NCI-H82 (cell line): ENCODE measurements at places on chromosomes 5 and 9.

DNA sequence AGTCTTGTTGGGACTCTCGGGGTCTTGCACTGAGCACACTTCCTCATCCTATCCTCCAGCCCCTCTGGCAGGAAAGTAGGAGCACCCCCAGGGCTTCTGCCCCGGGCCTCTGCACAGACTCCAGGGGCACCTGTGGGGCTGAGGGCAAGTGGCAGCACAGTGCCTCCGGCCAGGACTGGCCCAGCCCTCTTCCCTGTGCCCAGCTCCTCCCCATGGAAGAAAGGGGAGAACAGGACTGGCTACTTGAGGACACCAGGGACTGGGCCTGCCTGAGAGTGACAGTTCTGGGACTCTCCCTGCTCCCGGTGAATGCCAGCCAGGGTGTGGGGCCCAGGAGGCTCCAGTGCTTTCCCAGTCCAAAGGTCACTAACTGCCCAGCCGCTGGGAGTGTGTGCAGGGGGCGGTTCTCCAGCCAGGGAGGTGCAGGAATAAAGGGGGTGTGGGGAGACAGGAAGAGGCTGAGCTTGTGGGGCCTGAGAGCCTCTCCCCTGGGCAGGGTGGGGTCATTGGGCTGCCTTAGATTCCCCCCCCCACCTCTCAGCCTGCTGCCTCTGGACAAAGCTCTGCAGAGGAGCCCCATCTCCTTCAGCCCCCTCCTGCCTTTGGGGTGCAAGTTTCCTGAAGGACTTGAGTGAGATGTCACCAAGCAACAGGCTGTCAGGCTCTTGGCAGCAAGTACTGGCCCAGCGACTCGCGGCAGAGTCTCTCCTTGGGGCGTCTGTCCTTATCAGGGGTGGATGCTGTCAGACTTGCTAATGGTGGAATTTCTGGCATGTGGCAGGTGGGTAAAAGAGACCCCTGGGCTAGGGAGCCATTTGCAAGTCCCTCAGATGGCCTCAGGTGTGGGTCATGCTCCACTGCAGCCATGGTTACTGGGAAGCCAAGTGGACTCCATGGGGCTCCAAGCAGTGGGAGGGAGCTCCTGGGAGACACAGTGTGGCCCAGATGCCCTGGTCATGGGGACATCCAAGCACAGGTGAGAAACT lies 19.1 kb upstream of the JADE2 start:
- DNase-seq, result no peak

GRCh38 chr5:146048994-146049703 lies 56.2 kb downstream of the PLAC8L1 start:
- peak; percentile 76 for DNase-seq

DNA sequence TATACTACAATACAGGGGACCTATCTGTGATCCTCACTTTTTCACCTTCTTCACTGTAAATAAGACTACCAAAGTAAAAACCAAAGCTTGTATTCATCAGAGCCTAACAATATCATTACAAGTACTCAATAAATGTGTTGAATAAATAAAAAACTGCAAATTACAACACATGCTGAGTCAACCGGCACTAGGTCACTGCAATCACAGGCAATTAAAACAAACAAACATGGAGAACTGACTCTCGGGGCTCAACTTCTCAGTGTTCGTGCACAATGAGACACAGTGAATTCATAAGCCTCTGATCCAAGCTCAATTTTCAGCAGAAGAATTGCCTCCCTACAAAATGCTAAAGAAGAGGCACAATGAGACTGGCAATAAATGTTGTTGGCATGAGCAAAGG lies 69.2 kb downstream of the CDK5RAP2 start:
- DNase-seq, result no peak

DNA sequence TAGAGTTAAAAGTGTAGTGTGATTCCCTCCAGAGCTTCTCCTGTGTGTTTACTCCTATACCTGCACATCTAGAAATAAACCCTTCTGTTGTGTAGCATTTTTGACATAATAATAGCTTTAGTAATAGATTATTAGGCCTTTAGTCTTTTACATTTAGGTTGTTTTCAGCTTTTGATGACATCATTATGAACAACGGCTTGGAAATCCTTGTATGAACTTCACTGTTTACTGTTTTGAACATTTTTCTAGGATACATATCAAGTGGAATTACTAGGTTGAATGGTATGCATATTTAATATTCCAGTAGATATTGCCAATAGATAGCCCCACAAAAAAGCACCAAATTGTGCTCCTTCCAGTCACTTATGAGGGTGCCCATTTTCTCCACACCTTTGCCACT lies 174.0 kb downstream of the ARHGAP26 start:
- no peak for DNase-seq

DNA sequence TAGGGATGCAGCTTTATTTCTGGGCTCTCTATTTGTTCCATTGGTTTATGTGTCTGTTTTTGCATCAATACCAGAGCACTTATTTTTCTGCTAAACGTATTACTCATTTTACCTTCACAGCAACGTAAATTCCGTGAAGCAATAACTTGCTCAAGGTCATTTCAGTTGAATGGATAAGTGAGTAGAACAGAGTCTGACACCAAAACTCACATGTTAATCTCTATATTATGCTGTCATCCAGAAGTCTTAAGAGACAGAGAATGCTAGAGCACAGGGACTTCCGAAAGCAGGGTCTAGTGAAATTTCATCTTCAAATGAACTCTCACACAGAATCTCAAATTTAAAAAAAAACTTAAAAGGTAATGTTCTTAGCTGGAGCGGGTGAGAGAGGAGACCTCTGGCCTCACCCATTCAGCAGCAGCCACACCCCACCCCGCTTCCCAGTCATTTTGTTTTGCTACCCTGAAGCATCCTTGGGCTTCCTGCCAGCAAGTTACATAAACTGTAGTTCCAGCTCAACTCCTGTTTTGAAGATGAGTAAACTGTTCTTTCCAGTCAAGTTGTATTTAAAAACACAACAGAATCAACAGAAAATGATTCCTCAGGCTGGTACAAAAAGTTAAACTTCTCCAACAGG lies 69.3 kb downstream of the TRIM36 start:
- no peak for DNase-seq

DNA sequence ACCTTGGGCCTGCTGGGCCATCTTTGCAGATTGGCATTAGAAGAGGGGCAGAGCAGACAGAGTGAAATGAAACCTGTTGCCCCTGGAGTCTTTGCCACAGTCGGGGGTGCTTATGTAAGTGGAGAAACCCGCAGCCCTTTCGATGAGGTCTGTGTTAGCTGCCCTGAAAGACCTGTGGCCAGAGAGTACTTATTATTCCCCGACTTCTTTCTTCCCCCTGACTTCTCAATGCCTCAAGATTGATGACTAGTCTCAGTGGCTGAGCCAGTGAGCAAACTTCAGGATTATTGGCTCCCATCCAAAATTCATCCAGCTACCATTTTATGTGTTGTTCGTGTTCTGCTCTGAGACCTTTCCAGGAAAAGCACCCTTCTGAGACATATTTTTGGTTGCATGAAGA lies 7.6 kb downstream of the NTRK2 start:
- DNase-seq, result peak; percentile 1

DNA sequence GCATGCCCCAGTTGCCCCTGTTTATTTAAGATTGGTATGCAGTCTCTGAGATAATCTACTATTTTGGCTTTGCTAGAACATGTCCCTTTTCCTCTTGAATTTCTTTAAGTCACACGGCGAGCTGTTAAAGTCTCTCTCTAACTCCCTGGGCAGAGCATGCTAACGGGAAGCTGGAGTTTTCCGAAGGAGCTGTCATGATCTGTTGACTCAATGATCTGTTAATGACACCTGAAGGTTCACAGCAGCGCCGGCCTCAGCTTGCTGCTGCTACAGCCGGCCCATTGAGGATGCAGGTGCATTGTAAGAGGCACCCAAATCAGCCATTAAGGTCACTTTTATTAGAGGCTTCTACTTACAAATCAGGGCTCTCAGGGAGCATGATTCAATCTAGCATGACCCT lies 1203.4 kb downstream of the MAT2B start:
- DNase-seq, result no peak

DNA sequence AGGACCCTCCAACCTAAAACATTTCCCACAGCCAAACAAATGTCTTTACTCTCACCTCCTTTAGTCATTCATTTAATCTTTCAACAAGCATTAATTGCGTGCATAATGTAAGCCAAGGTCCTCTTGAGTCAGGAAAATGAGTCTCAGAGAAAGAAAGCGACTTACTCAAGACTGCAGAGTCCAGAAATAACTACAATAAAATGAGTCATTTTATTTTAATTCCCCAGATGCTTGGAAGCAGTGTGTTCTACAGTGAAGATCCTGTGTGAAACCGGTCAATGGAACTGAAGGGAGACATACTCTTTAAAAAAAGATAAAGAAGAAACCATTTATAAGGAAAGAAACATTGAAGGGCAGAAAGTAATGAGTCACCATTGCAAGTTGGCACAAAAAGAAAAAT lies 513.7 kb downstream of the CDK5RAP2 start:
- no peak for DNase-seq

GRCh38 chr5:135422419-135422818 lies 23.4 kb upstream of the MACROH2A1 start:
- no peak for DNase-seq

DNA sequence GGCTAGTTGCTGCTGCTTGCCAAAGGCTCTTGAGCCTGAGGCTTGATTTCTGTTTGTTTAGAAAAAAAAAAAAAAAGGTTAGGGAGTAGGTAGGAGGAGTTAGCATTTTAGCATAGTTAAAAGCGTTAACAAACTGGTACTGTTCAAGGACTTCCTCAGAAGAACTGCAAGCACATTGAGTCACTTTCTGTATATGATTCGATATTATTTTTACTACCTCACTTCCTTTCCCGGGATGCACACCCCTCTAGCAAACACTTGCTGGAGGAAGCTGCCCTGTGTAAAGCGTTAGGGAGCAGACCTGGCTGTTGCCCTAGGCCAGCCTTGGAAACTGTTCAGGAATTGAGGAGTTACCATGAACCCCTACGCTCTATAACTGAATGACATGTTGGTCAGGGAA lies 15.7 kb upstream of the CEP120 start:
- DNase-seq, result no peak

GRCh38 chr9:109907400-109907799 lies 127.4 kb downstream of the PALM2AKAP2 start:
- no peak for DNase-seq

DNA sequence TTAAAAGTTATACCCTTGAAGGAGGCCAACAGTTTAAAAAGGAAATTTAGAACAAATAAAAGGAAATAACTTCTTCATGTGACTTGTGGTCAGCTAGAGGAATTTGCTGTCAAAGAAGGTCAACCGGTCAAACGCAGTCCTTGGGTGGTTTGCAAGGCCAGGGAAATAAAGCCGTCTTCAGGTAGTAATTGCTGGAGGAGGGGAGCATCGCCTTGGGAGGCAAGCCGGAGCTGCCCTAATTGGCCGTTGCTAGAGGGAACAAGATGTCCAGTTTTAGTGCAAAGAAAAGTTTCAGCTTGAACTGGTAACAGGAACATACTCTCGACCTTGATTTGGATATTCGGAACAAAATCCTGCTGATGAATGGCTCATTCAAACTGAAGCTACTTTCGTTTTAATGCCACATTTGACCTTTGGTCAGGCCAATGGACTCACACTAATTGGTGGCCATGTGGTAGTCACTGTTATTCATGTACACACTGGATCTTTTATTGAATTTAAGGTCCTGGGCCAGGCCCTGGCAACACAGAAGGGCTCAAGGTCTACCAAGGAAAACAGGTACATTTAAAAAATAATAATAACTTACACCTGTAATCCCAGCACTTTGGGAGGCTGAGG lies 47.0 kb upstream of the MYO10 start:
- no peak for DNase-seq

DNA sequence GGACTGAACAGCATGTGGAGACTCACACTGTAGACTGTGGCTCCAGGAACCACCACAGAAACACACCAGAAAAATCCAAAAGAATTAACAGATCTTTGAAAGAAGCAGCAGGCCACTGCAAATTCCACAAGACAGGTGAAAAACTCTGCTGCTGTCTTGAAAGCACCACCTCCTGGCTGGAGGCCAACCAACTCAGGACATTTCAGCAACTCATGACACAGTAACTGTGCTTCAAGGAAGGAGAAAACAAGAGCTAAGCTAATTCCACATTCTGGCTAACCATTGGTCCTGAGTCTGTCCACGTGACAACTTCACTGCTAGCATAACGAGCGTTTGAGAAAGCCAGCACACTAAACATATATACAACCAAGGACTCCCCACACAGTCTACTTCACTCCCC lies 625.1 kb downstream of the PRELID2 start:
- no peak for DNase-seq

- no peak for DNase-seq
Measured at GRCh38 chr9:20898885-20899554, 132.4 kb downstream of the HACD4 start.

- DNase-seq, result no peak
Measured at GRCh38 chr5:18113721-18114120, 479.5 kb downstream of the TAF11L14 start.

DNA sequence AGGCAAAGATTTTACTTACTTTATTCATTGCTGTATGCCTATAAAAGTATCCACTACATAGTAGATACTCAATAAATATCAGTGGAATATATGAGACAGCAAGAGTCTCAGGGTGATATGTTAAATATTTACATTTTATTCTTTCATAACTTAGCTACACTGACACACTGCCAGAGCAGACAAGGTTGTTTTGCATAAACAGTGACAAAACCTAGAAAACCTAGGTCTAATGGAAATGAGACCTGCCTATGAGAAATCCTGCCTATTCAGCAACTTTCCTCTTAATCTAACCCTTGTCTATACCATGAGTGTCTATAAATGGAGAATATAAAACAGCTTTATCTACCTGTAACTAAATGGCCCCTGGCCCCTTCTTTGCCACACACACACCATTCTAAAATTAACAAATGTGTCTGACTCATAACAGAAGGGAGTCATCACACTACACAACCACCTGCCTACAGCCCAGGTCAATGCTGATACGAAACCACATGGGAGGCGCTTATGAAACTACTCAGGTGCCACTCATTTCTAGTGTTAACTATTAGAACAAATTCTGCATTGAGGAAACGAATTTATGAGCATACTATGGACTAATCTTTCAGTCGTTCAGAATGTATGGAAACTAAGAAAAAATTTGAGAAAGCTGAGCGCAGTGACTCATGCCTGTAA lies 60.3 kb downstream of the UBAP2 start:
- DNase-seq, result no peak

GRCh38 chr5:130397132-130397531 lies 492.9 kb downstream of the CHSY3 start:
- no peak for DNase-seq

DNA sequence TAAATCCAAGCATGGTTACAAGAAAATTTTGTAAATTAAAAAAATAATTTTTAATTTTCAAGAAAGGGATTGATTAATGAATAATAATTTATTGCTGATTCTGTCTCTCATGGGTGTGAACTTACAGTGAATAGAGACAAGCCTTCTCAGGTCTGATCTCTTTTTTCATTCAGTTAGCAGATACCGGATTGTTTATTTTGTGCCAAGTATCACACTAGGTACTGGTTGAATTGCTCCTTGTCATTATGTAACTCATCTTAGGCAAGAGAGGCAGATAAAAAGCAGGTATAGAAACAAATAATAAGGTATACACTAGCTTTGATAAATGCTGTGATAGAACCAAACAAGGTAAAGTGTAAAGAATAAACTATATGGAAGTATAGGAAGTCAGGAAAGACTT lies 283.3 kb downstream of the PJA2 start:
- no peak for DNase-seq

- no peak for DNase-seq
Measured at GRCh38 chr5:84635235-84636055, 250.8 kb upstream of the EDIL3 start.
